ENCODE measurements at places on chromosomes 7 and 10.

- DNase-seq = no peak
Observed at GRCh38 chr10:79350407-79351154, 3.3 kb downstream of the PPIF start.

DNA sequence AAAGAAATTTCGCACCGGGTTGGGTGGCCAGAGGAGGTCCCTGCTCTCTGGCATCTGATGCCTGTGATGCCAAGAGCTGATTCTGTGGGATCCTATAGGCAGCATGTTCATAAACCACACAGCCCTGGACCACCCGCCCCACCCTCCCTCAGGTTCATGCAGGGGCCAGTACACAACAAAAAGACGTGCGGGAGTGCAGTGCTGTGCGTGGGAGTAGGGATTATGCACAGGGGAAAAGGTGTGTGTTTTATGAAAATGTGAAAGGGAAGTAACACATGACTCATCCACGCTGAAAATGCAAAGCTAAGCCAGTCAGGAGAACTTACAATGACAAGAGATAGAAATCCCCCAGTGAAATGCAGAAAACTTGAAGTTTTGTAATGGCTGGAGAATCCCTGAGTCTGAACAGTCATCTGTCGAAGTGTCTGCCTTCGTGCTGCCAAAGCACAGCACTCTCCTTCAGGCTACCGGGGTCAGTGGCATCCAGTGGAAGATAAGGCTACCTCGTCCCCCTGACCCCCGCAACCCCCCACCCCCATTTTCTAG, 1.1 kb downstream of the KIAA1217 start:
- DNase-seq = peak; percentile 2

DNA sequence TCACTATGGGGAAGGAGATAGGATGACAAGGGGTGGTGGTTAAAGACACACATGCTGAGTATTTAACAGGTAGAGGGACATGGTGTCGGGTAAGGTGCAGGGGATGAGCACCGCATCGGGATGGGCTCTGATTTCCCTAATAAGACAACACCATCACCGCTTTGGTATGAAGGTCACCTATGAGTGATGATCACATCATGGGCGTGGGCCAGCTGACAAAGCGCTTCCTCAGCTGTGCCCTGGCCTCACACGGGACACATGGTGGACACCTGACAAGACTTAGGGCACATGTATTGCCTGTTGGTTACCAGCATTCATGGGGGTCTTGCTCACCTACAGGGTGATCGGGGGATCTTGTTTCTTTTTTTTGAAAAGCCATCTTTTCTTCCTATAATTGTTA, 12.8 kb downstream of the C7orf57 start:
- no peak for DNase-seq

- no peak for DNase-seq
Observed at GRCh38 chr10:112793202-112793921, 156.7 kb upstream of the TCF7L2 start.

GRCh38 chr10:117477211-117477947, 65.2 kb upstream of the EMX2 start:
- no peak for DNase-seq

DNA sequence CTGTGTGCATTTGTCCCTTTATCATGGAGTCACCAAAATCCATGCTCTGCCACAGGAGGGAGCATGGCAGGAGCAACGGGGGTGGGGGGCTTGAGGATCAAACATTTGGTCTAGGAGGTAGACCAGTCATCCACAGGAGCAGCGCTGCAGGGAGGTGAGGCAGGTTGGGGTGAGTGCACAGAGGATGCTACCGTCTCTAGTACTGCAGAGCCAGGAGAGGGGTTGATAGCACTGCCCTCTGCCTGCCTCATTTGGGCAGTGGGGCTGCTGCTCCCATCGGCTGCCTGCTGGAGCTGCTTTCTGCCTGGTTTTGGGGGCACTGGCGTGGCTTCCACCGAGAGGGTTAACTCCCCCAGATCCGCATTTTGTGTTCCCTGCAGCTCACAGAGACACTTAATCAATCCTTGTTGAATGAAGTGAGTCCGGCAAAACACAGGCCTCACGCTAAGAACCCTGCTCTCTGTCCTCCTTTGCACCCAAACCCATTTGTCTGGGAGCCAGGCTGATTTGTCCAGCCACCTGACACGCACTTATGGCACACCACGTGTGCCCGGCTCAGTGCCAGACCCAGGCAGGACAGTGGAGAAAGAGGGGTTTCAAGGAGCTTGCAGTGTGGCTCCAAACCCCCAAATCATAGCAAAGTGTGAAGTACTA, 527.1 kb upstream of the FOXK1 start:
- DNase-seq = no peak

- no peak for DNase-seq
Observed at GRCh38 chr10:63553473-63553872, 32.3 kb downstream of the REEP3 start.

DNA sequence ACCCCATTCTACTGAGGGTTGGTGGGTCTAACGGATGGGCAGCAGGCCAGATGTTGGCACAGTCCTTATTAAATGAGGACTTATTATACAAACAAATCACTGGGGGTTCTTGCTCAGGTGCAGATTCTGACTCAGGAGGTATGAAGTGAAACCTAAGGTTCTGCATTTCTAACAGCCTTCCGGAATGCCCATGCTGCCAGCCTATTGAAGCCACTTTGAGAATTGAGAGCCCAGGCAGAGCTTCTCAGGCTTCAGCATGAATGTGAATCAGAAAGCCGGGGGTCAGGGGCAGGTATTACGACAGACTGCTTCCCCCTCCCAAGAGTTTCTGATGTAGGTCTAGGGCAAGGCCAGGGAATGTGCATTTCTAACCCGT, 34.1 kb upstream of the NPFFR1 start:
- DNase-seq = no peak

DNA sequence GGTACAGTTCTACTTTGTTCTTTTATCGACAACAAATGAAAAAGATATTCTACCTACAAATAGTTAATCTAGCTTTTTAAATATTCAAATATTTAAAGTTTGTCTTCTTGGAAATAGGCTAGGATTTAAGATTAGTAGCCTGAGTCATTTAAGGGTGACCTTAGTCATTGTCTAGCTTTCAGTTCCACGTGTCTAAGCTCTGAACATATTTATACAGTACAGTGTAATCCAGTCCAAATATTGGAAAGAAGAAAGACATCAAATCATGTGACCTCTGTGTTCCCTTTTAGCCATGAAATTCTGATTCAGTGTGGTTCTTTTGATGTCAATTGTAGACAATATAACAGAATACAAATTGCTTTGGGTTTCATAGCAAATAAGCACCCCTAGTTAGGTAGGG, 121.1 kb downstream of the MALRD1 start:
- no peak for DNase-seq

DNA sequence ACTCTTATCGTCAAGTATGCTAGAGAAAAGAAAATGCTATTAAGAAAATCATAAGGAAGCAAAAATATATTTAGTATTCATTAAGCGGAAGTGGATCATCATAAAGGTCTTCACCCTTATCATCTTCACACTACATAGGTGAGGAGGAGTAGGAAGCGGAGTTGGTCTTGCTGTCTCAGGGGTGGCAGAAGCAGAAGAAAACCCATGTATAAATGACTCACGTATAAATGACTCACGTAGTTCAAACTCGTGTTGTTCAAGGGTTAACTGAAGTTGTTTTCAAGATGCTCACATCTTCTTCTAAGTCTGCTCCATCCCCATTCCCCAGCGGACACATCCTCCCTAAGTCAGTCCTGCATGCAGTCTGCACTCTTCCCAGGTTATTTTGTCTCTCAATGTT, 72.4 kb downstream of the SFMBT2 start:
- DNase-seq = no peak

GRCh38 chr10:58994226-58995057, 182.0 kb upstream of the PHYHIPL start:
- no peak for DNase-seq

DNA sequence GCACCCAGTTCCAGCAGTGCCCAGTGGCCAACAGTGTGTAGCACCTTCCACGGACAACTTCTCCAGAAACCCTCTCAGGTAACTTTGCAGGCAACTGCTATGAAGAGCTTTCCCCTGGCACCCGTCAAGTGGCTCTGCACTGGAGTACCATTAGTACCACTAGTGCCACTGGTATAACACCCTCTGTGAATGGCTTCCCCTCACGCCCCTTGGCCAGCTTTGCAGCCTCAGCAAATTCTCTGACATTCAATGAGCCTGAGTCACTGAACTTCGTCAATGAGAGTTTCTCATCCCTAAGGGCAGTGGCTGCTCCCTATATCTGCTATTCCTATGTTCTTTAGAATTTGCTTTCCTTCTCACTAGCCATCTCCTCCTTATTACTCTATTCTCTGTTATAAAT, 7.6 kb upstream of the HERPUD2 start:
- no peak for DNase-seq

DNA sequence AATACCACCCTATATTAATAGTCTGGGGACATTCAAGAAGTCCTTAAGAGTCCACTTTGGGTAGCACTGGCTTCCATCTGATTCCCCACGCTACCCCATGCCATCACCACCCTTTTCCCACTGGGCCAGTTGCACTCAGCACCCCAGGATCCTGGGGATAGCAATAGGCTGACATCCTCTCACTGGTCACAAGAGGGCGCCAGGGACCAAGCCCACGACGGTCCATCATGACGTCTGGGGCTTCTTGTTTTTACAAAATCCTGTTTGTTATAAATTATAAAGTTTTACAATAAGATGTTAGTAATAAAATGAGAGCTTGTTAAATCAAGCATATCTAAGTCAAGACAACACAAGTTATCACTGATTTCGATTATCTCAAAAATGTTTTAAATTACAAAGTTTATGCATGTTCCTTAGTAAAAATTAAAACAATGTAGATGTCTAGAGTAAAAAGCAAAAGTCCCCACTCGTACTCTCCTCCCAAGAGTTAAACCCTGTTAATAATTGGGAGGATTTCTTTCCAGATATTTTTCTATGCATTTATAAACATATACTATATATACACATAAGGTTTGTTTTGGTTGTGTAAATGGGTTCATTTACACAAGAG, 15.4 kb downstream of the GPNMB start:
- peak; percentile 69 for DNase-seq

GRCh38 chr10:127834221-127834620, 58.5 kb downstream of the CLRN3 start:
- DNase-seq = no peak

DNA sequence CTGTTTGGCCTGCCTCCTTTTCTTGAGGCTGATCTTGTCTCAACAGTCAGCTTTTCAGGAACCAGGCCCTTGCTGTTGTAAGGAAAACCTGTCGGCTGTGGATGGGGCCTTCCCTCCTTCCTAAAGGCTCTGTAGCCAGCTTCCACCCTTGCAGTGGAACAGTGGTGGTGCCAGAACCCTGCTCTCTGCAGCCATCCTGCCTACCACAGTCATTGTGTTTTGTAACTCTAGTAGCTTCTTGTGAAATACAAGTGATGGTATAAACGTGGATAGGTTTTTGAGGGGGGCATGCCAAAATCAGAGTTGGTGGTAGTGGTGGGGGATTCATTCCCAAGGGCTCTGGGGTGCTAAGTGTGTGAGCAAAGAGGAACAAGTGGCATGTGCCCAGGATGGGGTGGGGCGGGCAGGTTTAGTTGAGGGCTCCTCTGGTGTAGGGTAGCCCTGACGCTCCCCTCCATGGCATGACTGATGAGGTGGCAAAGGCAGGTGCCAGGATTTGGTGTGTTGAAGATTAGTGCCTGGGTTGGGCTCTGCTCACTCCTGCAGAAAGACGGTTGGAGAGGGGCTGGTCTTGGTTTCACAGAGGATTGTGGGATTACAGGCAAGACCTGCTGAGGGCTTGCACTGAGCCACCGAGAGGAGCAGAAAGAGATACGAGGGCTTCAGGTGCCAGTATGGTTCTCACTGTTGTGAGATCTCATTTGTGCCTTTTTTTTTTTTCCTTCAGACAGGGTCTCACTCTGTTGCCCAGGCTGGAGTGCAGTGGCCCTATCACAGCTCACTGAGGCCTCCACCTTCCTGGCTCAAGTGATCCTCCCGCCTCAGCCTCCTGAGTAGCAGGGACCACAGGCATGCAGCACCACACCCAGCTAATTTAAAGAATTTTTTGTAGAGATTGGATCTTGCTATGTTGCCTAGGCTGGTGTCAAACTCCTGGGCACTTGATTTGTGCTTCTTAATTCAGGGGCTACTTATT, 7.4 kb downstream of the TSPAN14 start:
- DNase-seq = no peak

DNA sequence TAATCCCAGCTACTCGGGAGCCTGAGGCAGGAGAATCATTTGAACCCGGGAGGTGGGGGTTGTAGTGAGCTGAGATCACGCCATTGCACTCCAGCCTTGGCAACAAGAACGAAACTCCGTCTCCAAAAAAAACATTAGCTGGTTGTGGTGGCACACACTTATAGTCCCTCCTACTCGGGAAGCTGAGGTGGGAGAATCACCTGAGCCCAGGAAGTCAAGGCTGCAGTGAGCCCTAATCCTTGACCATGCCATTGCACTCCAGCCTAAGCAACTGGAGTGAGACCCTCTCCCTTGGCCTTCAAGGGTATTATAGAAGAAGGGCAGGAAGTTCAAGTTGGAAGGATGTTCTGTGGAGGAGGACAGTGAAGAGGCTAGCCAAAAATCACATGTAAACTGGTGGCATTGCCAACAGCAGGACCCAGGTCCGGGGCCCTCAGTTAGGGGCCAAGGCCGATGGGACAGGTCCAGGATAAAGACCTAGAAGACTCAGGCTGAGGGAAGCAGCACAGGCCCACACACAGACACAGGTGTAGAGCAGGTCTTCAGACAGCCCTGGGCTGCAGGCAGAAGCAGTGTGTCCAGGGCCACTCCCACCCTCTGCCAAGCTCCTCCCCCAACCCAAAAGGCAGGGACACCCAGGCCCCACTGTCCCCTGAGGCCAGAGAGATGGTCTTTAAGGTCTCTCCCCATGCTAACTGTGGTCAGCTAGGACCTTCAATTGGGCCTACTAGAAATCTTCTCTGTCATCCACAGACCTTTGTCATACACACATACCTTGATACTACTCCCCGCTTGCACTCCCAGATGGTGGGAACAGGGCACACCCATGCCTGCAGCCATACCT, 8.4 kb upstream of the SAMD8 start:
- DNase-seq = no peak

- peak; percentile 11 for DNase-seq
Observed at GRCh38 chr10:48389272-48389671, 82.8 kb downstream of the MAPK8 start.

DNA sequence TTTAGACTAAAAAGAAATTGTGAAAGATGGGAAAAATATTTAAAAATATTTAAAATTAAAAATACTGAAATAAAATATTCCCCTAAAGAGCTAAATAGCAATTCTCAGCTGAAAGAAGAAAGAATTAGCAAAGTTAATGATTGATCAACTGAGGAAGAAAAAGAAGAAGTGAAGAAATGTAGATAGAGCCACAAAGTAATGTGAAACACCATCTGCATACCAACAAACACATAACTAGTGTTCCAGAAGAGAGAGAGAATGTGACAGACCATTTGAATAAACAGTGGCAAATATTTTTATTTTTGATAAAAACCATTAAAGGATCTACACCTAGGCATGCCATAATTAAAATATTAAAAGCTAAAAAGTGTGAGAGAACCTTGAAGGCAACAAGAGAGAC, 784.5 kb upstream of the ZWINT start:
- no peak for DNase-seq
